ENCODE measurements at places on chromosomes 4 and X. TPM values are rescaled to one million over a fixed set of nuclear protein-coding genes. Genes with fewer than 3 reads are reported as not detected.

Gene CXorf51A
- total RNA-seq = not detected

Gene PLAC8
- under 0.01 TPM for total RNA-seq

Gene VCX3A
- total RNA-seq = not detected

Gene TRIM75
- not detected for total RNA-seq

Gene AADAT
- total RNA-seq = 2.0 TPM

Gene PPEF1
- total RNA-seq = 0.85 TPM

Gene MAGIX
- total RNA-seq = 1.4 TPM

All from smooth muscle cell of bladder (primary cell).